PC-3 (cell line): ENCODE measurements at places on chromosomes 7 and 10.

GRCh38 chr10:33880291-33880690 is 545.8 kb upstream of the NRP1 start:
- DNase-seq = no peak

DNA sequence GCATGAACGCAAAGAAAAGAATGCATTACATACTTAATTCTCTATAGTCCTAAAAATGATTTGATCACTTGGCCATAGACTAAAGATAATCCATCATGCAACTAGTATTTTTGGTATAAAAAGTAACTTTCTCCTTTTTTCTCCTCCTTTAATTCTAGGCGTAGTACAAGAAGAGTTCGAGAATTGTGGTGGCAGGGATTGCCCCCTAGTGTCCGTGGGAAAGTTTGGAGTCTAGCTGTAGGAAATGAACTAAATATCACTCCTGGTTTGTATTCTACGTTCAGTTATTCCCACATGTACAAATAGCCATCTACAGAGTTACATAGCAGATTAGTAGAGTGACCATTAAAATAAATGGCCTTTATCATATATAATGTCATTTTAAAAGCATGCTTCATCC is 45.5 kb upstream of the HELLS start:
- peak; percentile 5 for DNase-seq

- DNase-seq = no peak
Observed at GRCh38 chr7:14438366-14438765, 448.9 kb upstream of the ETV1 start.

- DNase-seq = no peak
Observed at GRCh38 chr10:103147645-103148044, 45.4 kb downstream of the NT5C2 start.

- no peak for DNase-seq
Observed at GRCh38 chr10:131548176-131548575, 236.7 kb upstream of the TCERG1L start.

- no peak for DNase-seq
Observed at GRCh38 chr7:47404010-47404409, 177.9 kb downstream of the TNS3 start.

- DNase-seq = peak; percentile 60
Observed at GRCh38 chr10:101780818-101781654, 2.2 kb downstream of the NPM3 start.

- no peak for DNase-seq
Observed at GRCh38 chr7:1714583-1715330, 44.7 kb downstream of the ELFN1 start.

DNA sequence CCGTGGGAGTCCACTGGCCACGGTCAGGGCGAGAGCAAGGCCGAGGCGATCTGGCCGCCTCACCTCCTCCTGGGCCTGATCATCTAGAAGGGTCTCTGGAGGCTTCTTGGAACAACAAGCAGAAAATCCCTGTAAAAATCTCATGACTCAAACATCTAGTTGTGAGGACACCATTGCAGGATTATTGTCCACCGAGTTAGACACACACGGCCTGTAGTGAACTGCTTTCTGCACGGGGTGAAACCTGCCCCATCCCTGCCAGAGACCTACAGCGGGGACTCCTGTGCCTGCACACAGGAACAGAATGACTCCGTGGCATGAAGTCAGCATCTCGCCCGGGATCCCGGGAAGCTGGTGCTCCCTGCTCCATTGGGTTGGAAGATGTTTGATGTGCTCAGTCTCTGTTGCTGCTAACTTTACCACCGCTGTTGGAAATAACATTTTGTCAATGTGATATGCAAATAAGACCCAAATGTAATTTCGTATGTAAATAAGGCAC is 267.0 kb upstream of the TCERG1L start:
- no peak for DNase-seq

DNA sequence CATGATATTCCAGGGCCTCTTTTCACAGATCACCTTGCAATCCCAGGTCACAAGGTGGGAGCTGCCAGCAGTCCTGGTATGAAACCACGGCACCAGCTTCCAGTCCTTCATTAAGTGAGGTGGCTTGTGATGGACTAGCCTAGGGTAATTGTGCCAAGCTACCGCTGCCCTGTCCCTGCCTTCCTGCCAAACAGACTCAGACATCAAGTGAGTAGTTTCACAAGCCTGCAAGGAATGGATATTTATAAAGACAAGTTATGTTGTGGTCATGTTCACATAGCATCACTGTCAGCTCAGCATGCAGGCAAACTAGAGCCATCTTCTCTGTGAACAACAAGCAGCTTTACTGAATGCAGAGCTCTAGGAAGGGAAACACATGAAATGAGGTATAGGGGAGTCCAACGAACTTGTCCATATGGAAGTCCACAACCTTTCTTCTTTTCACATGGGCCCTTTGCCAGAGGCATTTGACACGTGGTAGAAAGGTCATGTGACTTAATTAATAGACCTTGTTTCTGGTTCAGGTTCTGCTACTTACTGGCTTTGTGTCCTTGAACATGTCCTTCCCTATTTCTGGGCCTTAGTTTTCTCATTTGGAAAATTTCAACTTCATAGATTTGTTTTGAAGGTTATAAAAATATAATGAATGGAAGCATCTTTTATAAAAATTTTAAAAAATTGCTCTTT is 1061.2 kb downstream of the KCNMA1 start:
- DNase-seq = no peak

- no peak for DNase-seq
Observed at GRCh38 chr7:68684996-68685395, 913.3 kb upstream of the AUTS2 start.

GRCh38 chr7:107972075-107972482 is 30.9 kb downstream of the LAMB1 start:
- DNase-seq = no peak

DNA sequence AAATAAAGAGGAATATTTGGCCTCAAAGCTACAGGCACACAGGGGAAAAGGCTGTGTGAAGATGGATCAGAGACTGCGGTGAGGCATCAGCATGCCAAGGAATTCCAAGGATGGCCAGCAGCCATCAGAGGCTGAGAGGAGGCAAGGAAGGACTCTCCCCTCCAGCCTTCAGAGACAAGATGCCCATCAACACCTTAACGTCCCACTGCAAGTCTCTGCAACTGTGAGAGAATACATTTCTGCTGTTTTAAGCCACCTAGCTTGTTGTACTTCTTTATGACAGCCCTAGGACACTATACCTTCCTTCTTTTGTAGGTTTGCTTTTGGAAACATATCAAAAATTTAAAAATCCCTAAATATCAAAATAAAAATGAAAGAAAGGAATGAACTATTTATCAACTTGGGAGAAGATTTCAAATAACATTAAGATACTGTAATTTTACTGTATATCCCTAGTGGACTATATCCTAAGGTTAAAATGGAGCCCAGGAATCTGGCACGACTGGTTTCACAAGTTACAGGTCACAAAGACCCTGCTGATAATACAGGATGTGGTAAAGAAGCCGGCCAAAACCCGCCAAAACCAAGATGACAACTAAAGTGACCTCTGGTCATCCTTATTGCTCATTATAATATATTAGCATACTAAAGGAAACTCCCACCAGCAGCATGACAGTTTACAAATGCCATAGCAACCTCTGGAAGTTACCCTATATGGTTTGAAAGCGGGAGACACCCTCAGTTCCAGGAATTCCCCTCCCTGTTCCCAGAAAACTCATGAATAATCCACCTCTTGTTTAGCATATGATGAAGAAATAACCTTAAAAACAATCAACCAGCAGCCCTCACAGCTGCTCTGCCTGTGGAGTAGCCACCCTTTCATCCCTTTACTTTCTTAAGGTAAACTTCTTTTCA is 185.2 kb downstream of the AVL9 start:
- DNase-seq = peak; percentile 95

DNA sequence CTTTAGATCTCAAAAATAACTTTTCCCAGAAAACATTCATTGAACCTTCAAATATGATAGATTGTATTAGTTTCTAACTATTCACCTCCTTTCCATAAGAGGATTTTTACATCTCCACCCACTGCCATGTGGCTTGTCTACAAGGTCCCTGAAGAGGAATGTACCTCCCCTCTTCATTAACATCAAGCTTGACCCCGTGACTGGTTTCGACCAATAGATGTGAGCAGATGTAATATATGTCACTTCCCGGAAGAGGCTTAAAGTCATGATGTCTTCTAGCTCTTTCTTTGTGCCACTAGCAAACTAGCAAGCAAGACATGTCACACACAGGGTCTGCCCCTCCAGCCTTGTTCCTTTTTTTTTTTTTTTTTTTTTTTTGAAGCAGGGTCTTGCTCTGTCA is 6.9 kb downstream of the BAZ1B start:
- no peak for DNase-seq

- peak; percentile 12 for DNase-seq
Observed at GRCh38 chr10:119026301-119027110, 3.0 kb upstream of the NANOS1 start.

DNA sequence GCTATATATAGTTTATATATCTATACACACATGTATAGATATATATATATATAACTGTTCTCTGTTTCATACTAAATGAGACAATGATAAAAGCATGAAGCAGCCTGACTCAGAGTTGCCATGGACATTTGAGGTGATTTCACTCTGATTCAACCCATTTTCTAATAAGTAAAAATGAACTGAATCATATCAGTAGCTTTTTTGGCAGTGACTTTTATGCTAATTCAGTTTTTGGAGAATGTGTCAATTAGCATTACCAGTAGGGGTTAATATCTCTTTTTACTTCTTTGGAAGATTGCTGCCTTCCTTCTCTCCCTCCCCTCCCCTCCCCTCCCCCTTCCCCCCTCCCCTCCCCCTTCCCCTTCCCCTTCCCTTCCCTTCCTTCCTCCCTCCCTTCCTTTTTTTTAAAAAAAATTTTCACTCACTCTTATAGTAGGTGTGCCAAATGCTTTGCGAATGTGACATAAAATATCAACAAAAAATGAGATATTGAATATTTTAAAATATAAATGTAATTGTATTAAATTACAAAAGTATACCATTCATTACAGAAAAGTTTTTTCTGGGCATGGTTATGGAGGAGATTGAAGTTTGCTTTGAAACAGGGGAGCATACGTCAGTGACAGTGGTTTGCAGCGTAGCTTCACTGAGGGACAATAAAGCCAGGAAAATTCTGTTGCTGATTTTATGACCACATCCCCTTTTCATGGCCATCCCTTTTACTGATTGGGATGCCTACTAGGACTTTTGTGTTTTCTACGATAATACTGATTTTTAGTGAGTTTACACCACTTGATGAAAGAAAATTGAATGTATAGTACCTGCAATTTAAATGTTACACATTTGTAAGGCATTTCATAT is 64.0 kb upstream of the KLF6 start:
- peak; percentile 45 for DNase-seq

DNA sequence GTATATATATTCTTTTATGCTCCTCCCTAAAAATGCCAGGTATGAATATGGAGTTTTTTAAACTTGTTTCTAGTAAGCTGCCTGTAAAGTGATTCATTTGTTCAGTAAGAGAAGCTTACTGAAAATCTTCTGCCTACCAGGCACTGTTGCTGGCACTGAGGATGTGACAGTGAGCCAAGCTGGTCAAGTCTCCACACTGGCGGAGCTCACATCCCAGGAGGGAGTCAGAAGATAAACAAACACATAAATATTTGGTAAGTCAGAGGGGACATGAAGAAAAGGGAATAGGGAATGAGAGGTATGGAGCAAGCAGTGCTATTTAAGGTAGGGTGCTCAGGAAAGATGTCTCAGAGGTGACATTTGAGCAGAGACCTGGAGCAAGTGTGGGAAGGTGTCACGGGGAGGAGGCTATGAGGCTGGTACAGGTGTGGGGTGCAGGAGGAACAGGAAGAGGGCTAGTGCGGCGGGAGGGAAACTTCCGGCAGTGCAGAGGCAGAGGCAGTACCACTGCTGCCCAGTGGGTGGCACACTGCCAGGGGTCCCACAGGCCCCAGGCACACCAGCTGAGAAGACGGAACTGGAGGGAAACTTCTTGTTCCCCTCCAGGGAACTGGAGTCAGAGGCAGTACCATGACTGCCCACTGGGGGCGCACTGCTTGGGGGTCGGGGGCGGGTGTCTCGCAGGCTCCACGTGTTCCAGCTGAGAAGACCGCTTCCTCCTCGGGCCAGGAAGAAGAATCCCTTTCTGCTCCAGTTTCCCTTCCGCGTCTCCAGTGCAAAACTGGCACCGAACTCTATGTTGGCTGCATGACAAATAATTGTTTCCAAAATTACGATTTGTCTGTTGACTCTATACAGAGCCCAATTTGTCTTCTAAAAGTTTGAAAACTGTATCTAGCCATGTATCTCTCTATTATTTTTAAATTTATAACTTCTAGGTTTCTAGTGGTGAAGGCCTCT is 161.0 kb downstream of the TEX36 start:
- DNase-seq = peak; percentile 22

DNA sequence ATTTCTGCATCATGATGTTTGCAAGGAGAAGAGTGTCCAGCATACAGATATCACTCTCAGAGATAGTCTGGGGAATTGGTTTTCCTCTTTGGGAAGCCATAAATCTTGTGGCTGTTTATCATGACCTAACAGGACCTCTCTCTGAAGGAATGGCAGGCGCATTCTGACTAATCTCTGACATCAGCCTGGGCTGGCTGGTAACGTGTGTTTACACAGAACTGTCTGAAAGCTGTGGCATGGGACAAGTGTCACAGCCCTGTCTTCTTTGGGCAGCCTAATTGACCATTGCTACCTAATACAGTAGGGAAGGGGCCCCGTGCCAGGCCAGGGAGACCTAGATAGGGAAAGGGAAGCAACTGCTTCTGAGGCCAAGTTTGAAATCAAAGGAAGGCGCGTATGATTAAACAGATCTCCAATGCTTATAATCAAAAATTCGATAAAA is 73.9 kb upstream of the CABCOCO1 start:
- peak; percentile 33 for DNase-seq

GRCh38 chr7:70805360-70805759 is 326.6 kb upstream of the GALNT17 start:
- no peak for DNase-seq
